Activated CD4-positive, alpha-beta T cell treated with anti-CD3 and anti-CD28 coated beads, Interleukin-2, amount 50 U/mL, for 4 hours (primary cell): ENCODE measurements at places on chromosomes 13 and 19.
A peak's percentile ranks its signal among the peaks of the same experiment; 100 is the strongest.

DNA sequence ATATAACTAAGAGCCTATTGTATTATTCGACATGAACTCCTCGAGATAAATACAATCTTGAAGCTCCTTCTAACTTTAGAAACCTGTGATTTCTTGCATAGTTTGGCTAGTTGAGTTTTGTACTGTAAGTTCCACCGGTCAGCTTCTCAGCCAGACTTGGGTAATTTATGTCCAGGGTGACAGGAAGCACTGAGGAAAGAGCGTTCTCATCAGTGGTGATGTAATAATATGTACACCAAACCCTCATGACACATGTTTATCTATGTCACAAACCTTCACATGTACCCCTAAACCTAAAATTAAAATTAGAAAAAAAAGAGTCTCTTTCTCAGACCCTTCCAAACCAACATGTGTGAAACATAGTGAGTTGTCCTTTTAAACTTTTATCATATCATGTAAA is 205.7 kb downstream of the KCNRG start:
- DNase-seq, result no peak

DNA sequence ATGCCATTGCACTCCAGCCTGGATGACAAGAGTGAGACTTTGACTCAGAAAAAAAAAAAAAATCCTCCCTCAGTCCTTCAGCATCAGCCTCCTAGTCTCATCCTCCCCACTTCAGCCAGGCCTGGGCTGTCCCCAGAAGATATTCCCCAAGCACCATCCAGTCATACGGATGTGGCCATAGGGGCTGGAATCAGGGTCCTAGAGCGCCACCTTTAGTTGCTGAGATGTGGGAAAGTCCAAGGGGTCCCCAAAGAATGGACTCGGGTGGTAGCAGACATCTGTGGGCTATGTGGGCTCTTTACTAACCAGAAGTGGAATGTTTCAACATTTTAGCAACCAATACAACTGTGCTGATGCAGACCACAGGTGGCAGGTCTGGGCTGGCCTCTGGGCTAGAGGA is 3.1 kb upstream of the TYROBP start:
- no peak for DNase-seq

GRCh38 chr19:4327252-4327876 is 11.3 kb downstream of the STAP2 start:
- peak; percentile 61 for DNase-seq

DNA sequence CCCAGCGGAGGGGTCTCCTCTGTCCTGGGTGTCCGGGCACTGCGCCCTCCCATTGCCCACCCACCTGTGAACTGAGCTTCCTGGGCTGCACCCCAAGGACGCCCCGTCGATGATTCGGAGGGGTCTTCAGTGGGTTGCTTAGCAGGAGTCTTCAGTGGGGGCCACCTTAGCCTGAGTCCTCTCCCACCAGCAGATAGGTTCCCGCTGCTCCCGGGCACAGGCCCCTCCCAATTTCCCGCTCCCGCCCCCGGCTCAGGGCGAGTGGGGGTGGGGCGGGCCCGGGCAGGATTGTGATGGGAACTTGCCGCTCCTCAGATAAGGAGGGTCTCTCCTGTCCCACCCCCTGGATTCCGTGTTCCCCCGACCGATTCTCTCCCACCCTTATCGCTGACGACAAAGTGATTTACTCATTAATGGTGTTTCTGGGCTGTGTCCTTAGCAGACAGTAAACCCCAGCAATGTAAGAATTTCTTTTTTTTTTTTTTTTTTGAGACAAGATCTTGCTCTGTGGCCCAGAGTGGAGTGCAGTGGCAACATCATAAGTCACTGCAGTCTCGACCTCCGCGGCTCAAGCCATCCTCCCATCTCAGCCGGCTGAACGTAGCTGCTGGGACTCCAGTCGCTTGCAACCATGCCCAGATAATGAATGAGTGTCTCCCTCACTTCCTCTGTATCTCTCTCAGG is 655 bp upstream of the S1PR5 start:
- DNase-seq, result no peak

GRCh38 chr13:23984546-23984945 is 87.2 kb upstream of the C1QTNF9B start:
- no peak for DNase-seq

GRCh38 chr19:19120308-19121231 is 17.7 kb downstream of the TMEM161A start:
- no peak for DNase-seq
